ENCODE measurements at places on chromosomes 5 and 9. TPM values are rescaled to one million over a fixed set of nuclear protein-coding genes. Genes with fewer than 3 reads are reported as not detected.

Gene FGF1
- 10.4 TPM for total RNA-seq

Gene GPX8
- 162 TPM for total RNA-seq

Gene SV2C
- not detected for total RNA-seq

Gene DMAC1
- total RNA-seq, result 5.7 TPM

Gene OR2Y1
- not detected for total RNA-seq

Gene ZNF879
- total RNA-seq, result 4.6 TPM

Gene HSPB3
- total RNA-seq, result 0.85 TPM

Gene SPINK4
- total RNA-seq, result 0.91 TPM

Gene SHOC1
- total RNA-seq, result under 0.01 TPM

Gene ADAMTS13
- total RNA-seq, result 6.1 TPM

Gene PDCD1LG2
- total RNA-seq, result 22.8 TPM

Gene TNFSF8
- total RNA-seq, result not detected

Gene FYB1
- 0.03 TPM for total RNA-seq

Gene NUTM2F
- total RNA-seq, result not detected

Gene PCDHGB5
- total RNA-seq, result 34.3 TPM

Gene CNTFR
- not detected for total RNA-seq

Gene QRFP
- not detected for total RNA-seq

Gene PALM2AKAP2
- 25.2 TPM for total RNA-seq

Gene FAT2
- total RNA-seq, result 0.07 TPM

Gene WDR31
- 5.0 TPM for total RNA-seq

Gene DBH
- not detected for total RNA-seq

Gene RAD17
- total RNA-seq, result 20.8 TPM

Gene FAM163B
- 0.39 TPM for total RNA-seq

Gene ZNF618
- 13.2 TPM for total RNA-seq

Gene ABCA2
- 129 TPM for total RNA-seq

Gene TSSK1B
- total RNA-seq, result 0.46 TPM

Gene ZDHHC11
- total RNA-seq, result 2.9 TPM

Gene MARCOL
- total RNA-seq, result not detected

Gene TMEM252
- not detected for total RNA-seq

Gene SLC6A7
- not detected for total RNA-seq

Gene FOXD4L3
- total RNA-seq, result 0.10 TPM

Gene PCDHB6
- total RNA-seq, result 0.20 TPM

Gene CDK5RAP2
- 67.0 TPM for total RNA-seq

Gene INSYN2B
- total RNA-seq, result 2.1 TPM

Gene PIP5KL1
- 1.4 TPM for total RNA-seq

Gene DRD1
- total RNA-seq, result 1.2 TPM

Gene NDST1
- 73.8 TPM for total RNA-seq

Gene ZNF189
- 17.5 TPM for total RNA-seq

Gene ZNF474
- total RNA-seq, result 0.26 TPM

Gene PCA3
- 0.07 TPM for total RNA-seq

Gene EEIG1
- total RNA-seq, result 44.9 TPM

Gene KLF9
- 29.6 TPM for total RNA-seq

Gene SPACA9
- 4.0 TPM for total RNA-seq

Gene PCDHGB2
- 3.9 TPM for total RNA-seq

Gene GRM6
- not detected for total RNA-seq

Gene DYNC2I2
- 43.4 TPM for total RNA-seq
